ENCODE measurements at places on chromosomes 1 and 21. TPM values are rescaled to one million over a fixed set of nuclear protein-coding genes. Genes with fewer than 3 reads are reported as not detected.

GRCh38 chr1:166999500-167000055 lies 10.5 kb downstream of the MAEL start:
- DNase-seq, result no peak
- H3K4me1 ChIP-seq, result no peaks in the 10 kb centered on the region

DNA sequence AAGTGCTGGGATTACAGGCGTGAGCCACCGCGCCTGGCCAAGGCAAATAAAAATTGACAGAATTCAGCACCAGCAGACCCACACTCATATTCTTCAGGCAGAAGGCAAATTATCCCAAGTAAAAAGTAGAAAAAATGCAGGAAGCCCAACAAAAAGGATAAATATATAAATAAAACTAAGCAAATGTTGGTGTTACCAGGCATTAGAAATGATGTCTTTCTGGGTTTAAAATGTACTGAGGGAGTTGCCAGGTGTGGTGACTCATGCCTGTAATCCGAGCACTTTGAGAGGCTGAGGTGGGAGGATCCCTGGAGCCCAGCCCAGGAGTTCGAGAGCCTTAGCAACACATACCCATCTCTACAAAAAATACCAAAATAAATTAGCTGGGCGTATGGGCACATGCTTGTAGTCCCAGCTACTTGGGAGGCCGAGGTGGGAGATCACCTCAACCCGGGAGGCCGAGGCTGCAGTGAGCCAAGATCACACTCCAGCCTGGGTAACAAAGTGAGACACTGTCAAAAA lies 6.3 kb downstream of the INTS11 start:
- no peak for DNase-seq
- H3K4me1 ChIP-seq, result peaks cover 30% of the 10 kb centered on the region
- peaks cover 53% of the 10 kb centered on the region for H3K36me3 ChIP-seq

DNA sequence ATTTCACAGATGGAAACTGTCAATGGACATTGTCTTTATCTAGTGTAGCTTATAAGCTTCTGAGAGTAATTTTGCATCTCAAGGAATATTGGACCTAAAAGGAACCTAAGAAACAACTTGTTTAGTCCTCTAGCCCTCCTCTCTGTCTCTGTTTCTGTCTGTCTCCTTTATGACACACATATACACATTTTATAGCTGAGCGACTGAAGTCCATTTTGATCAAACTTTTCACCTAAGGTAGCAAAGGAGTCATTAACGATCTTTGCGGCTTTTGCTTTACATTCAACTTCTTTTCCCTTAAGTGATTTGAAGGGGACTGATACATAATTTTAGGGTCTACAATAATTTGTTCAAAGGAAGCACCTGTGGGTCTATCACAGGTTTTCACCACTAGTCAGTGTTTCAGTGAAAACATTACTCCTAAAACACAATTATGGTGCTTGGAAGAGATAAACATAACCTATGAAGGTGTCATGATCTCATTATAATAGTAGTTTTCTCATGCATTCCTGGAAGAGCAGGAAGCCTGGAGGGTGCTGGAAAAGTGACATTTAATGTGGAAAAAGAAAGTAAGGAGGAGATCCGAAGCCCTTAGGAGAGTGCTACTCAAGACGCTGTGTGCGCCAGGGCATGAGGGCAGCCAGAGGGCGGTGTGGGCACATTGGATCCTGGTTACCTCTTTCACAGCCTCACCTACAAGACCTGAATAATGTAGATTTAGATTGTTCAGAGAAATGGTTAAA lies 248.6 kb downstream of the DNM3 start:
- H3K4me1 ChIP-seq, result no peaks in the 10 kb centered on the region
- H3K27ac ChIP-seq, result no peak overlapping the region
- no peak overlapping the region for H3K4me3 ChIP-seq
- no peaks in the 10 kb centered on the region for H3K36me3 ChIP-seq
- DNase-seq, result peak; percentile 59

DNA sequence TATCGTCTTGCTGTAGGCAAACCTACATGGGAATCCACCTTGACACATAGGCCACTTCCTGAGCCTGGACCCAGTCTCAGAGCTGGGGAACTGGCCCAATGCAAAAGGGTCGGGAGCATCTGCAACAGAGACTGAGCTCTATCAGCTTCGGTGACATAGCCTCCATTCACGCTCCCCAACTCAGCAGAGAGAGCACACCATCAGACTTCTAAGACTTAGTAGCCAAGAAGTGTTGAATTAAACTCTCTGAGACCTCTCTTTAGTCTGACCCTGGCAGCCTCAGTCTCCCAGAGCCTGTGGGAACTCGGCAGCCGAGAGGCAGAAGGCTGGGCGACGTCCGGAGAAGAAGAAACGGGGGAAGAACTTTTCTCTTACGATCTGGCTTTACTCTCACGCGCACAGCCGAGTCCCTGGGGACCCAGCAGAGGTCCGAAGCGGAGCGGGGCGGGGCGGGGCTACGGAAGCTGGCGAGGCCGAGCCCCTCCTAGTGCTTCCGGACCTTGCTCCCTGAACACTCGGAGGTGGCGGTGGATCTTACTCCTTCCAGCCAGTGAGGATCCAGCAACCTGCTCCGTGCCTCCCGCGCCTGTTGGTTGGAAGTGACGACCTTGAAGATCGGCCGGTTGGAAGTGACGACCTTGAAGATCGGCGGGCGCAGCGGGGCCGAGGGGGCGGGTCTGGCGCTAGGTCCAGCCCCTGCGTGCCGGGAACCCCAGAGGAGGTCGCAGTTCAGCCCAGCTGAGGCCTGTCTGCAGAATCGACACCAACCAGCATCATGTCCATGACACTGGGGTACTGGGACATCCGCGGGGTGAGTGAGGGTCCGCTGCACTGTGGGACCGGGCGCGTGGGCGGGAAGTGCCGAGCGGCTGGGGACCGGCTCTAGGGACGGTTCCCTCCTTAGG lies at the start of gene GSTM4:
TSS of gene GSTM4 (plus strand) at position 485 of the 905 bp plus-strand sequence. CDS start at position 776, 291 bp downstream.
- H3K4me3 ChIP-seq, result peak within 1 kb of the TSS; percentile 81
- peaks cover 22% of the 10 kb centered on the region for H3K4me1 ChIP-seq
- H3K27me3 ChIP-seq, result no peaks in the 10 kb centered on the region
- peak within 1 kb of the TSS; percentile 8 for H3K27ac ChIP-seq
- peak; percentile 35 for DNase-seq

- H3K27ac ChIP-seq, result no peak overlapping the region
- DNase-seq, result no peak
- H3K27me3 ChIP-seq, result no peaks in the 10 kb centered on the region
- no peak overlapping the region for H3K4me3 ChIP-seq
- no peaks in the 10 kb centered on the region for H3K36me3 ChIP-seq
- no peaks in the 10 kb centered on the region for H3K4me1 ChIP-seq
These were observed 570.1 kb upstream of the CXADR start for GRCh38 chr21:16942703-16943102.

DNA sequence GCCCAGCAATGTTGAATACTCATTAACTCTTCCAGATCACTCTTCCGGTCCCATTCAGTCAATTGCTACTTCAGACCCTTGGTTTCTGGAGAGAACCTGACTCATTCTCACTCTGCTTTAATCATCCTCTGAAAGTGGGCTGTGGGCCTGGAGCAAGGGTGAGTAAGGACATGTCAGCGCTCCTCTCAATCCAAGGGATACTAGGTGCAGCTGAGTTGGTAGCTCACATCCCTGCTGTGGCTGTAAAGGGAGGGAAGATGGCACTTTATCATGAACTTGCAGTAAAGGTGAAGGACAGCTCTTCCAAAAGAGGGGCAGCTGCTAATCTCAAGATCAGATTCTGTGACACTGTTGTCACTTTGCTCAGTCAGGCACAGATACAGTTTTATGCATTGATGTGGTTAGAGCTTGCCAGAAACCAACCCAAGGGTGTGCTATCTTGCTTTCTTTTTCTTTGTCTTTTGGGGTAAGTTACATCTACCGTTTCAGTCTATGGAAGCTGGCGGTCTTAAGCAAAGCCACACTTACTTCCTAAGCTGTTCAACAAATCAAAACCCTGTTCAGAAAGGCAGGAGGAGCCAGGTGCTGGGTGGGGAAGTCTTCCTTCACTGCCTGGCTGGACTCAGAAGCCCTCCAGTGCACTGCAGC lies 26.5 kb upstream of the NTPCR start:
- peak; percentile 47 for DNase-seq
- peak overlapping the region; percentile 75 for H3K27ac ChIP-seq
- peak overlapping the region; percentile 10 for H3K4me3 ChIP-seq
- H3K27me3 ChIP-seq, result no peaks in the 10 kb centered on the region

DNA sequence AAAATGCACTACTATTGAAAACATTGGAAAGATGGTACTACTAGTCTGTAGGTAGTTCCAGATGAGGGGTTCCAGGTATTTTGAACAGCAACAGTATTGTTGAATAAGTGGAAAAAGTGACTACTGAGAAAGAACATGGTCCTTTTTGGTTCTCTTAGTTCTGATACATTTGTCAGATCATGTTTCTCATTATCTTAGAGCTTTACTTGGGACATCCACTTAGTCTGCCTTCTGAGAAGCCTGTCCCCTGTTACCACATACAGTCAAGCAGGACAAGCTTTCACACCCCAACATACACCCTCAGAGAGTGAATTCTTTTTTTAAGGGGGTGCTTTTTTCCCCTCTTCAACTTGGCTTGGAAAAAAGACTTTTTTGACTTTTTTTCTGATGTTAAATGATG lies 41.0 kb upstream of the MACF1 start:
- H3K4me3 ChIP-seq, result no peak overlapping the region
- DNase-seq, result no peak
- H3K36me3 ChIP-seq, result no peaks in the 10 kb centered on the region

DNA sequence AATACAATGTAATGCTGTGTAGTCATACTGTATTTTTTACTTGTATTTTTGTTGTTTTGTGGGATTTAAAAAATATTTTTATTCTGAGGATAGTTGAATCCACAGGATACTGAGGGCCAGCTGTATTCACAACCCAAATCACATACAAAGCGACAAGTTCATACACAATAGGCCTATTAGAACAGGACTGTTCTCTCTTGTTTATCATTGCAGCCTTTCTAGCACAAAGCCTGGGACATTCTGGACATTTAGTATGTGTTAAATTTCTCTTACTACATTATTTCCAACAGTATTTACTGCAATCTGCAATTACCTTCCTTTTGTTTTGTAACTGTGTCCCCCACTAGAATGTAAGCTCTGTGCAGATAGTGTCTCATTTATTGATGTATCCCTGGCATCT lies 65.4 kb downstream of the SLC35A3 start:
- peaks cover 20% of the 10 kb centered on the region for H3K4me1 ChIP-seq
- H3K36me3 ChIP-seq, result no peaks in the 10 kb centered on the region
- no peak overlapping the region for H3K27ac ChIP-seq
- H3K4me3 ChIP-seq, result no peak overlapping the region
- no peak for DNase-seq

Gene ASCL5
- 0.19 TPM for total RNA-seq

DNA sequence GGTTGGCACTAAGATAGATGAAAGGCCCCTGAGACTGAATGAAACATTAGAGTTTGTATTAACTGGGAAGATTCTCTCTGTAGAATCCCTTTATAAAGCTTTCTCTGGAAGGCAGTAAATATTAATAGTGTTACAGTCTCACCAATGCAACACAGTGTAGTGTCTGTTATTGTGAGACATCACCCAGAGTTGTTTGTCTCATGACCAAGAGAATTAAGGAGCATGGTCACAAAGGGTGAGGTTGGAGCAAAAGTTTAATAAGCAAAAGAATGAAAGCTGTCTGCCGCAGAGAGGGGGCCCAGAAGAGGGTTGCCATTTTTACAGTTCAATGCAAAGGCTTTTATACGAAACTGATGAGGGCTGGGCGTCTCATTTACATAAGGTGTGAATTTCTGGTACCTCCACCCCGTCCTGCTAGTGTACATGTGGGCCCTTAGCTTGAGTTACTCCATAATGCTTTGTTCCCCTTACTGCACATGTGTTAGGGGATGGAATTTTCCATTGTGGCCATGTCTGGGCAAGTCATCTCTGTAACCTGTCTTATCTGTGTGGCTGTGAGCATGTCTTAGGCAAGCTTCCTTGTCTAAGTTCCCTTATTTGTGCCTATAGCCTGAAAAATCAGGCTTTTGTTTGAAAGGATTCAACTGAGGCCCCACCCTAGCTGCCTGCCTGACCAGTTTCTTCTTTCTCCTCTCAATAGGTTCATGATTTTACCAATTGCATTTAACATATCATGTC lies 184.1 kb downstream of the RASAL2 start:
- H3K36me3 ChIP-seq, result no peaks in the 10 kb centered on the region
- DNase-seq, result no peak
- no peaks in the 10 kb centered on the region for H3K4me1 ChIP-seq
- no peaks in the 10 kb centered on the region for H3K27me3 ChIP-seq
- no peak overlapping the region for H3K4me3 ChIP-seq

Gene CLEC20A
- not detected for total RNA-seq

Gene EDARADD
- total RNA-seq, result 1.3 TPM

DNA sequence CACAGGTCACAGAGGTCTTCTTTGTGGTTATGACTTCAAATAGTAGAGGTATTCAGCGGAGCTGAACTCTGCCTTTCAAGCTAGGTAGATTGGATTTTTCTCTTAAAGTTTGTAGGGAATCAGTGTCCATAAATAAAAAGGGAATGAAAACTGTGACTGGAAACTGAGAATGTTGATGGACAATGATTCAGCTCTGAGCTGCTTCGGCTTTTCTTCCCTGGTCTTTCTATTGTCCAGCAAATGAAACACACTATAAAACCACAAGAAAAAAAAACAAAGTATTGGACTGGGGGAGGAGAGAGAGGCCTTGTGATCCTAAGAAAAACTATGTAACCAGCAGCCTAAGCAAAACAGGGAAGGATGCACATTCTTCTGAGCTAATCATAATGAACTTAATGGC lies 11.1 kb downstream of the TNNI3K start:
- no peaks in the 10 kb centered on the region for H3K4me1 ChIP-seq
- no peak overlapping the region for H3K4me3 ChIP-seq
- no peaks in the 10 kb centered on the region for H3K27me3 ChIP-seq
- no peak for DNase-seq
- no peaks in the 10 kb centered on the region for H3K36me3 ChIP-seq
- no peak overlapping the region for H3K27ac ChIP-seq

Measured in T-cell (primary cell).